ENCODE measurements at places on chromosomes 4 and X. TPM values are rescaled to one million over a fixed set of nuclear protein-coding genes. Genes with fewer than 3 reads are reported as not detected.

Gene RAB40A
- total RNA-seq: 0.07 TPM

Gene PFKFB1
- 0.45 TPM for total RNA-seq

Gene BCORL1
- 7.1 TPM for total RNA-seq

Gene FGFRL1
- total RNA-seq: 8.3 TPM

Gene WDFY3
- 0.08 TPM for total RNA-seq

Gene CDKL5
- total RNA-seq: 1.3 TPM

Gene PAGE2
- not detected for total RNA-seq

Gene DCAF12L2
- total RNA-seq: not detected

Gene LRCH2
- total RNA-seq: not detected

Gene PWWP3B
- total RNA-seq: not detected

Gene POU3F4
- not detected for total RNA-seq

Gene PAK3
- 0.12 TPM for total RNA-seq

Gene ZAR1
- not detected for total RNA-seq

Gene RHOXF2
- not detected for total RNA-seq

Gene VCX3A
- total RNA-seq: not detected

Gene NXF3
- total RNA-seq: not detected

Gene TCEAL4
- total RNA-seq: 4.0 TPM

Gene TLR1
- 46.3 TPM for total RNA-seq

Gene SCML2
- 2.1 TPM for total RNA-seq

Gene PPBP
- total RNA-seq: not detected

Gene C4orf54
- not detected for total RNA-seq

Gene CT55
- not detected for total RNA-seq

Gene RENBP
- total RNA-seq: 28.6 TPM

Gene GALNT7
- 20.8 TPM for total RNA-seq

Gene CT47B1
- not detected for total RNA-seq

Gene ABCD1
- 13.2 TPM for total RNA-seq

Gene OPHN1
- total RNA-seq: 0.08 TPM

Gene MAGED4B
- total RNA-seq: not detected

Gene BEND2
- total RNA-seq: not detected

Data from activated naive CD4-positive, alpha-beta T cell treated with anti-CD3 and anti-CD28 coated beads, Interleukin-2, amount 10 ng/mL, durations not matched to agents 5 hours and 36 hours (primary cell).